ENCODE measurements at places on chromosomes 11 and 22.

DNA sequence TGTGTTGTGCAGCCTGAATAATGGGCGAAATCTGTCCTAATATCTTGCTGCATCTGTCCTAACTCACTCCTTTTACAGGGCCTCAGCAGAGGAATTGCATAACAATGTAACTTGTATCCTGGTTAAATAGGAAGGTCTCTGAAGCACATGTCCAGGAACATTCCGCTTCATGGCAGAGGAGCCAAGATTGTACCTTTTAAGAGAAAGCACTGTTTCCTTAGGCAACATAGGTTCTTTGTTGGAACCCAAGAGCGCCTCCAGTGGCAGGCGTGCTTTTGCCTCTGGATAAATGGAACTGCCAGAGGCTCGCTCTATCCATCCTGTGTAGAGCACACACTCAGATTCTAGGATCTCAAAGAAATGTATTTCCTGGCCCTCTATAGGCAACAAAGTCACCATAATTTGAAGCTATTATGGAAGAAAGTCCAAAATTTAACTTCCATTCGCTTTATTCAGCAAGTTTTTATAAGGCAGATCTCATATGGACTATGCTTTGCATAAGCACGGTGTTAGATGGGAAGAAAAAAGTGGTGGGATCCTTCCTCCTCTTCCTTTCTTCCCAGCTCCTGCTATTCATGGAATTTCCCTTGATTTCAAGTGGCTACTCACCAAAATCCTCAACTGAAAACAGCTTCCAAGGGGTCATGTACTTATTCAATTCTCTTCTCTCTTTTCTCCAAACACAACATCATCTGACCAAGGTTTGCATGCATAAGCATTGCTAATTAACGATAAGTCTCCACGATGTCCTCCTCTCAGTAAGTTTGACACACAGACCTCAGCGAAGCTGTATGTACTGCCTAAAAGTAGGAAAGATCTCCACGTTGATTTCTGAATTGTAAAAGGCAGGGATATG lies at the start of gene BLID:
TSS of gene BLID (minus strand) at position 692 of the 856 bp plus-strand sequence. CDS start at position 399, 293 bp downstream.
- no peak for DNase-seq

DNA sequence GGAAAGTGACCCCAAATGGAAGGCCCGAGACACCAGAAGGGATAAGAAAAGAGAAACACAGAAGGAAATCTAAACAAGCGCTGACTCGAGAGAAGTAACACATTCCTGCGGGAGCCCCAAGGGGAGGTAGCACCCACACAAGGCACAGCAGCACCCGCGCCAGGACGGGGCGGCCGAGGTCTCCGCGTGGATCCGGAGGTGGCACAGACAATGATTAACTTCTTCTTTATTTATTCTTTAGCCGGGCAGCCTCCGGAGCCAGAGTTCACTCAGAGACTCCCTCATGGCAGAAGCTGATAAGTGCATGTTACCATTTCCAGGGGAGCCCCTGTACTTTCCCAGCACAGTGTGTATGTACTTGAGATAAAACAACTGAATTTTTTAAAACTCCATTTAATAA lies 5.1 kb downstream of the TOLLIP start:
- DNase-seq: no peak

- no peak for DNase-seq
Observed at GRCh38 chr11:19846654-19847305, 134.1 kb downstream of the NAV2 start.

GRCh38 chr11:68989936-68990606 lies 9.3 kb upstream of the MRGPRD start:
- no peak for DNase-seq

DNA sequence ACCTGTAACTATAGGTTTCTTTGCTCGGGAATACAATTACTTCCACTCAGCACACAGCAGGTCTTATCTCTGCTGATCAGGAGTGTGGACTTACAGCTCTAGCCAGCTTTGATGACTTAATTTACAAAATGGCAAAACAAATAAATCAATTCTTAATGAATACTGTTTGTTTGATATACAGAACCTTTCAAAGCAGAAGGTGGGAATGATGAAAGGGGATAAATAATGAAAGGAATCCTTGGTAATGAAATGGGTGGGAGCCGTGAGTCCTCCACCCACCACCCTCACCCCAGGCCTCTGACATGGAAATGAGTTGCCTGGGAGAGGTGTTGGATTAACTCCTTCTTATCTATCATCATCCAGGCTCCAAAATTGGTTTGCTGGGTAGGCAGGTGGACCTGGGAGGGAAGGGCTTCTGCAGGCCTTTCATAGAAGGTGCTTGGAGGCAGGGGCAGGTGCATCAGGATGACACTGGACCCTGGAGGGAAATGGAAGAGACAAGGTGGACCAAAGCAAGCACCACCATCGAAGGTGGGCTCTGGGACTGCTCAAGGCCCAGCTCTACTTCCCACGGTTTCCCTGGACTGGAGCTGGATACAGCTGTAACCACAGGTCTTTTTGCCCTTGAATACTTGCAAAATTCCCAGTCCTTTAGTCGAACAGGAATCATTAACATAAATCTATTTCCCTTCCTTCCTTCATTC lies 23.0 kb downstream of the POU2AF1 start:
- no peak for DNase-seq

DNA sequence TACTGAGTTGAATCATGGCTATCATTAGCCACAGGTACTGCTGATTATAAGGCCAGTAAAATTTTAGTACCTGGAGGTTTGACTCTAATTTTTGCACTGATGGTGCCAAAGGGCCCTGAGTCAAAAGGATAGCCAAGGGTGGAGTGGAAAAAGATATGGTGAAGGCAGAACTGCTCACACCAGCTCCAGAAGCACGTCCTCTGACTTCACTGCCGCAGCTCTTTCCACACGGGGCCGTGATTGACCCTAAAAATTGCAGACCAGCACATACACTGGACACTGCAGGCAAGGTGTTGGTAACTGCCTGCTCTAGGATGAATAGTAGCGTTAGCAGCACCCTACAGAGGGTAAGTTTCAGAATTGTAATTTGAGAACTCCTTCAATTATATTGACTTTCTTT lies 25.4 kb upstream of the GRIK4 start:
- DNase-seq: no peak

DNA sequence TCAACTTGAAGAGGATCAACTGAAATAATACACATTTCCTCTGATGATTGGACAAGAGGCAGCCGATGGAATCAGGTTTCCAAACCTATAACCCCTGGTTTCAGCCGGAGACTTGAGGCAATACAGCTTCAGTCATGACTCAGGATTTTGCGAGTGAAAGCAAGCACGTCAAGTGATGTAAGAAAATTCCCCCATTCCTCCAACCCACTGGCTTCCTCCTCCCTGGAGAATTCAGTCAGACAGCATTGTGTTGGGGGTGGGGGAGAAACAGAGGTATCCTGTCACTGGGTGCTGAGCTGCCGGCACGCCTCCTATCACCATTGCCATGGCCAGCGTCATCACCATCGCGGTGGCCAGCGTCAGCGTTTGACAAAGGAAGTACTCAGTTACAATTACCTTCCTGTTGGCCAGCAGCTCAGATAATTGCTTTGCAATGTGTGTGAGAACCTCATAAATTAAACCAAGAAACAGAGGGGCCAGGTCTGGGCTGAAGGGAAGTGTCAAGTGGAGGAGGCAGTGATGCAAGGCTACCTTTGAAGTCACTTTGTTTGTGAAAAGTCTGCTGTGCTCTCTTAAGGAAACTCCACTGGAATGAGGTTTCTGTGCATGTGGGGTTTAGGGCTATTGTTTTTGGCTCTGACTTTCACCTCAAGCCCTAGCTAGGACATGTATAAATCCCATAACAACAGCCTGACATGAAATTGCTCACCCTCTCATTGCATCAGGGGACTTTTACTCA lies 50.2 kb downstream of the LIF start:
- DNase-seq: no peak

DNA sequence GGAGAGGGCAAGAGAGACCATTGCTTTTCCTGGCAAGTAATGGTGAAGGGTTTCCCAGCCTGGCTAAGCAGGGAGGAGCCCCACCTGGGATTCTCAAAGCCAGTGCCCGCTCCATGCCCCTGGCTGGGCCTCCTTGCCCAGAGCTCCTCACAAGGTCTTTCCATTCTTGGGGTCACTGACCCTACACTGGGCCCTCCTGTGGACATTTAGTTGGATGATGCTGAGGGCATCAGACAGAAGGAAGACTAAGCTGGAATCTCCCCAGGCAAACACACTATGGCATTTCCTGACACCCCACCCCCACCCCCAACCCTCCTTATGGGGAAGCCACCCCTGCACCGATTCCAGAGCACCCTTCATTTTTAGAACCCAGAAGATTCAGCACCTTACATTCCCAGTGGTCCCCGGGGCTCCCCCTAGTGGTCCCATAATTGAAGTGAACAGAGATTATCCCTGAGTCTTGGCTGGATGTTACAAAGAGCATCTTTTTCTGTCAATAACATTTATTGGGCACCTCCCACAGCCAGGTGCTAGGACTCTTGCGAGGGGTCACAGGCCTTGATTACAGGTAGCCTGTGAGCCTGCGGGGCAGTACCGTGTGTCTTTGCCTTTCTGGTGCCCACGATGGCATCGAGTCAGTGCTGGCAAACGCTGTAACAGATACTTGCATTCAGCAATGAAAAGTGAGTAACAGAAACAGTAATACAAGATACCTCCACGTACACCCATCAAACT lies 548.5 kb downstream of the BUD13 start:
- no peak for DNase-seq

- no peak for DNase-seq
Observed at GRCh38 chr11:75777461-75778110, 9.0 kb downstream of the DGAT2 start.

DNA sequence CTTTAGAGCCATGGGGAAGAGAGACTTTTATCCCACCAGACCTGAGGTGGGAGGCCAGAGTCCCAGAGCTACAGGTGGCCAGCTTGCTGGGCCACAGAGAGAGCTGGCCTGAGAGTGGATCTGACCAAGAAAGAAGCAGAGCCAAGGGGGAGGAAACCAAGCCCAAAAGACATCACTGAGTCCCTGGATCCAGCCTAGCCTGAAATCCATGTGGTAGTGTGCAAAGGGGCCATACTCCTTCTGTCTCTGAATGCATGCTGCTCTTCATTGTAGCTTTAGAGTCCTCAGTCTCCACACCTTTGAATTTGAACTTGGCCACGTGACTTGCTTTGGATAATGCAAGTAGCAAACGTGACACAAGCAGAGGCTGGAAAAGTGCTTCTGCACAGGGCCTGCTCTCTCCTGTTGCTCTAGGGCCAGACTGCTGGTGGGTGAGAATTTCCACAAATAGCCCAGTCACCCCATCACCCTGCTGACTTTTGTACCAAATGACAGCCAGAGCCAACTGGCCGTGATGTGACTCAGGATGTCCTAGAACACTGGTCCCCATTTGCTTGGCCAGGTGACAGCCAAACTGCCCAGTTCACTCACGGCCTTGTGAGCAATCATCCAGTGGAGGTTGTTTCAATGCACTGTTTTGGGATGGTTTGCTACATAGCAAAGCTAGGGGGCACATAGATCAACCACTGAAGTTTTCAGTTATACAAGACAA lies 93.6 kb downstream of the DHCR7 start:
- DNase-seq: no peak

GRCh38 chr11:2752204-2752770 lies 52.5 kb upstream of the KCNQ1OT1 start:
- DNase-seq: no peak

DNA sequence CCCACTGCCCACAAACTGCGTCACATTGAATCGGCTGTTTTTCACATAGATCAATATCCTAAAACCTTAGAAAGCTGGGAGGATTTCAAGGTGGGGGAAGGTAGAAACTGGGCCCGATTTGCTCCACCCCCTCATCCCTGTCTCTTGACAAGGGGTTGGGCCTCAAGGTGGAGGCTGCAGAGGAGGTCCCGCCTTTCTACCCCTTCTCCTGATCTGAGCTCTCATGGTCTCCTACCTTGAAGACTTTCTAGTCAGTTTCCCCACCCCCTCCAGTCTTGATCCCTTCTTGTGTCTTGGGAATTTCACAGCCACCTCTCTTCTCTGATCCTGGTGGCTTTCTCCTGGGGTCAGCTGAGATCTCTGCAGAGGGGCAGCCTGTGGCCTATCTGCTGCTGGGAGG lies 4.5 kb upstream of the STARD10 start:
- DNase-seq: no peak
